ENCODE measurements at places on chromosomes 6 and 20.

DNA sequence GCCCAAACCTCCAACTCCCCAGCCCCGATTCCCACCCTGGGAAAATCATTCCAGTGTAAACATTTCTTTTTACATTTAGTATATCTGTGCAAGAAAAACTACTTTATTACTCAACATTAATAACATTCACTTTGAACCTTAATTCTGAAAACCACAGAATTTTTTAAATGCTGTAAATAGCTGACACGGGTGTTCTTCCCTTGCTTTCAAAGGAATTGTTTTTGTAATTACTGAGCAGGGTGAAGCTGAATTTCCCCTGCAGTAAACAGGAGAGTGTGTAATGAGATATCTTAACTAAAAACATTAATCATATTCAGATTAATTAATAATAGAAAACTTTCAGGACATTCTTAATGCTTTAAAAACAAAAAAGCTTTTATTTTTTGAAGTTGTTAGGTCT is 99.3 kb upstream of the CITED2 start:
- DNase-seq = no peak

DNA sequence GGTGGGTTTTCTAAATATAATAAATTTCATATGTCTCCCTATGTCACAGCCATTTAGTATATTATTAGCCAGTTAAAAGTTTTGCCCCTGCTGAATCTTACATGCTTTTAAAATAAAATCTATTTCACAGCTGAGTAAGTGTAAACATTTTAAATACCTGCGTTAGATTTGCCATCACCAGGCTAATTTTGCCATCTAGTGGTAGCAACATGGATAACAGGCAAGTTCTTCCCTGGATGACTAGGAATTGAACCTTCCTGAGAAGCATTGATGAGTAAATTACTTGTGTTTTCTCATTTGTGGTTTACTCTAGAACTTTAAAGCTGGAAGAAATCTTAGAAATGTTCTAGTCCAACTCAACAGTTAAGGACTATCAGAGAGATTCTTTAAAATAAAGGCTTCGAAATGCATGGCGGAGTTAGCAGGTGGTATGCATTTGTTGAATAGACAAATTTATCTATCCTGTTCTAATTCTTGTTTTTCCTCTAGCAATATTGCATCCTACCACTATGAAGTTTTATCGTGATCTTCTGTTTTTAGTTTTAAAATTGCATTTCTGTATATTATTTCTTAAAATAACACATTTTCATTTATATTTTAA is 2.6 kb downstream of the PRSS35 start:
- DNase-seq = peak; percentile 16

GRCh38 chr6:43509984-43510826 is at the start of gene LRRC73:
LRRC73 (minus strand) TSS chr6:43510346; CDS start chr6:43509785, 561 bp downstream.
- peak; percentile 58 for DNase-seq

GRCh38 chr20:32964575-32964974 is 39.7 kb downstream of the SUN5 start:
- DNase-seq = no peak

DNA sequence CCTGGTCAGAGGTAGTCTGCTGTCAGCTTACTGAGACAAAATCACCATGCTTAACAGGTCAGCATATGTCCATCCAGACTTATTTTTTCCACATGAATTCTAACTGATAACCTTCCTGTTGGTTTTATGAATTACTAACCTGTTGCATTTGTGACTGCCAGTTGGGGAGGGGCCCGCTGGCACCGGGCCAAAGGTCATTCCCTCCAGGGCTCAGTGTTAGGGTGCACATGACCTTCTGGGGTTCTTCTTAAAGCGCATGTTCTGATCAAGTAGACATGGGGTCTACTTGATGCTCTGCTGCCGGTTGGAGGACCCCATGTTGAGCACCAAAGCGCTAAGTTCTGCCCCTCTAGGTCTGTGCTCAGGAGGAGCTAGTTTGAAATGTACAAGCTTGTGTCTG is 15.6 kb downstream of the DUSP22 start:
- no peak for DNase-seq

- no peak for DNase-seq
These were observed 30.4 kb downstream of the ZC2HC1B start for GRCh38 chr6:143894655-143895054.

- DNase-seq = no peak
These were observed 144.6 kb downstream of the ELOVL4 start for GRCh38 chr6:79802657-79803300.

GRCh38 chr6:32638532-32639219 is 1.5 kb downstream of the HLA-DQA1 start:
- DNase-seq = no peak

GRCh38 chr6:45278367-45278766 is 49.8 kb upstream of the RUNX2 start:
- no peak for DNase-seq

DNA sequence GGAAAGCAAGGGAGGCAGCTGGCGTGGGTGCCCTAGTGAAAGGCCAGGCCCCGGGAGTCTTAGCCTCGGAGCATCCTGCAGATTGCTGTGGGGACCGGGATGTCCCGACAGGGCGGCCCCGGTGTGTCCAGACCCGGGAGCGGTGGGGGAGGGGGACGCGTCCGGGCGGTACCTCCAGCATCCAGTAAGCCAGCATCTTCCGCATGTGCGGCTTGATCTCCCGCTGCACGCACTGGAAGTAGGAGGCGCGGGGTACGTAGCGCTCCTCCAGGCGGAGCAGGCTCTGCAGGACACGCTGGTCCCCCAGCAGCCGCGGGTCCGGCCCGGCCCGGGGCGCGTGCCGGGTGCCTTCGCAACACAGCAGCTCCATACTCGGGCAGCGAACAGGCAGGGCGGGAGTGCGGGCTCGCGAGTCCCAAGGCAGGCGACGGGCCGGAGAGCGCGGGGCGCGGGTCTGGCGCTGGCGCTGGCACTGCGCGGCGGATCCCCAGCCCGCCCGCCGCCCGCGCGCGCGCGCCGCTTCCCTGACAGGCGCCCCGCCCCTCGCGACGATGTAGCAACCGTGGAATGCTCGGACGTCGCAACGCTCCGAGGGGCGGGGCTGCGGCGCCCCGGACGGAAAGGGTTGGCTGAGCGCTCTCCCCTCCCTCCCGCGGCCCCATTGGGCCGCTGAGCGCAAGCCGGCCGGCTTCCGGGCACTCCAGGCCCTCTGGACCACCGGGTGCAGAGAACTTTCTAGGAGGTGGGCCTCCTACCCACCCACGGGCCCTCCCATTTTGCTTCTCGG is at the start of gene CCND3:
Gene CCND3 (minus strand): TSS at position 529 of the 787 bp plus-strand sequence. CDS start 159 bp downstream, at position 370.
- DNase-seq = peak; percentile 85

DNA sequence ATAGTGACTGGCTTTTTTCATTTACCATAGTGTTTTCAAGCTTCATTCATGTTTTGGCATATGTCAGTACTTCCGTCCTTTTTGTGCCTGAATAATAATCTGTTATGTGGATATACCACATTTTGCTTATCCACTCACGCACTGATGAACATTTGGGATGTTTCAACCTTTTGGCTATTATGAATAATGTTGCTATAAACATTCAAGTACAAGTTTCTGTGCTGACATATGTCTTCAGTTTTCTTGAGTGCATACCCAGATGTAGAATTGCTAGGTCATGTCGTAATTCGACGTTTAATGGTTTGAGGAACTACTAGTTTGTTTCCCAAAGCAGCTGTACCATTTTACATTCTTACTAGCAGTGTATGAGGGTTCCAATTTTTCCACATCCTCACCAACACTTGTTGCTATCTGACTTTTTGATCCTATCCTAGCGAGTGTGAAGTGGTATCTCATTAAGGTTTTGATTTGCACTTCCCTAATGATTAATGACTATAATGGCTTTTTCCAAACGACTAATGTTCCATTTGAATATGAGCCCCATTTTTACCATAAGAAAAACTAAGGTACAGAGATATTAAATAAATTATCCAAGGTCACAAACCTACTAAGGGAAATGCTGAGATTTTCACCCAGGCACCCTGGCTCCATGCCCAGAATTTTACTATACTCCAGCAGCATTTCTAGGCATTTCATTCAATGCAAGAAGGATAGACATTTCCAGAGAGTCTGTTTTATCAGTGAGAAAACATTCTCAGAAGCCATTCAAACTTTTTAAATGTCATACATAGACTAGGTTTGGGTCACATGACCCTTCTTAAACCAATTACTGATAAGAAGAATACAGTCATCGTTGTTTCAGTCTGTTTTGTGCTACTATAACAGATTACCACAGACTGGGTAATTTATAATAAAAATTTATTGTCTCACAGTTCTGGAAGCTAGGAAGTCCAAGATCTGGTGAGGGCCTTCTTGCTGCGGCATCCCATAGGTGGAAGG is 71.1 kb upstream of the RUNX2 start:
- DNase-seq = no peak

DNA sequence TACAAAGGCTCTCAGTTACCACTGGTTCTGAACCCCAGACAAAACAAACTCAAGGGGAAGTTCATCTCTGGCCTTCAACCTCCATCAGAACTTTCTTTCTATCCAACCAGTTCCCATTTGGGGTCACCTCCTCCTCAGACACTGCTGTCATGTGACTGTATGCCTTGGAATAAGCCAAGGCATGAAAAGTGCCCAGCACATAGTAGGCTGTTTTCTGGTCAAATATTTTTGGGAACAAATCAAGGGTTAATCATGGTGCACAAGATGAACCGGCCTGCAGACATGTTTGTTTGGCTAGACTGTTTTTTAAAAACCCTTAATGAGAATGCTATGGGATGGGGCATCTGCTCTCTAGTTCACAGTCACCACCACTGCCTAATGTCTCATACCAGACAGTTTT is 48.9 kb upstream of the MRPS10 start:
- no peak for DNase-seq

GRCh38 chr6:147046141-147046877 is 157.9 kb upstream of the STXBP5 start:
- no peak for DNase-seq

GRCh38 chr6:98847416-98847778 is 13.0 kb downstream of the POU3F2 start:
- DNase-seq = no peak

DNA sequence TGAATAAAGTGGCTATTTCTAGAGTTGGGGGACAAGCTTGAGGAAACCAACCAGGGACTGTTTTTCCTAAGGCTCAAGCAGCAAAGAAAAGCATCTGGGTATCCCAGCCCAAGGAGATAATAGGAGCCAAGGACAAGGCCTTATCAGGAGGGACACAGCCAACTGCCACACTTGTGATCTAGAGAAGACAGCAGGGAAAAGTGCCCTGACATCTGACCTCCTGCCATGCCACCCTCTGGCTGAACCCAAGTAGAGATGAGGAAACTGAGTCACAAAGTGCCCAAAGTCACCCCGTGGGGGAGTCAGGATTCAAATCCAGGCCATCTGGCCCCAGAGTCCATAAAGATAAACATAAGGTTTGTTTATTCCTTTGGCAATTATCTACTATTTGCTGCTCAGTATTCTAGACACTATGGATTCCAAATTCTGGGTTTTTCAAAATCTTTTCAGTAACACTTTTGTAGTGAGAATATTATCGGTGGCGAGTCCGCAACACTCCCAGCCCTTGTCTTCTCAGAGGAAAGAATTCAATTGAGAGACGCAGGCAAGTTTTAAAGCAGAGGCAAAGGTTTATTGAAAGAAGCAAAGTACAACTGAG is 3.5 kb upstream of the LBP start:
- DNase-seq = no peak

DNA sequence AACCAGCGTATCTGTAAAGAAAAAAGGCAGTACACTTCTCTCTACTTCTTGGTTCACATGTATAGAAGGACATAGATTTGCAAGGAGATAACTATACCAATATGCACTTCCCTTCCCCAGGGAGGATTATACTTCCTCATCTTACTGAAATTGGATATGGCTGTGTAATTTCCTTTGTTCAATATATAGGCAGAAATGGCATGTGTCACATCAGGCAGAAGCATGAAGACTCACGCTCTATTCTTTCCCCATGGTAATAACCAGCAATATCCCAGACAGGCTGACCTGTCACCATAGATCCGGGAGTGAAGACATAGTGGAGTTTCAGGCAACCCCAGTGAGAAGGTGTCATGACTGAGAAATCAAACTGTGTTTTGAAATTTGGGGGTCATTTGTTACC is 518.3 kb downstream of the KIF16B start:
- DNase-seq = no peak

DNA sequence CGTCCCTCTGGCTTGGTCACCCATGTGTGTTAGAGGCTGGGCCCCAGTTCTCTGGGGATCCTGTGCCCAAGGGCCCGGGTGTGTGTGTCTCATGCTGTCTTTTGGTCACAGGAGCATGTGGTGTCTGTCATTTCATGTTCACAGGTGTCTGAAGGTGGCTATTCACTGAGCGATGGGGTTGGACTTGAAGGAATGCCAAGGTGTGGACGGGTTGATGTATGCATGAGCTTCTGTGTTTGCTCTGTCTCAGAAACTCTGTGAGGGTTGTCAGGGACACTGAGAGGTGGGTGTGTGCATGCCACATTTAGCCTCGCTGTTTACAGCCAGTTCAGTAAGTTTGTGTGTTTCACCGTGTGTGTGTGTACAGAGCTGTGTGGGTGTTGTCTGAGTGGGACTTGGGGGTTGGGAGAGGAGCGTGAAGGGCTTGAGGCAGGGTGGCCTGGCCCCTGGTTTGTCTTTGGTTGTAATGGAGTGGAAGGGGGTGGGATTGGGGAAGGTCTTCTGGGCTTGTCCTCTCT is 1.2 kb downstream of the DDR1 start:
- no peak for DNase-seq

- DNase-seq = no peak
These were observed 10.3 kb downstream of the NFKBIL1 start for GRCh38 chr6:31557443-31558317.

DNA sequence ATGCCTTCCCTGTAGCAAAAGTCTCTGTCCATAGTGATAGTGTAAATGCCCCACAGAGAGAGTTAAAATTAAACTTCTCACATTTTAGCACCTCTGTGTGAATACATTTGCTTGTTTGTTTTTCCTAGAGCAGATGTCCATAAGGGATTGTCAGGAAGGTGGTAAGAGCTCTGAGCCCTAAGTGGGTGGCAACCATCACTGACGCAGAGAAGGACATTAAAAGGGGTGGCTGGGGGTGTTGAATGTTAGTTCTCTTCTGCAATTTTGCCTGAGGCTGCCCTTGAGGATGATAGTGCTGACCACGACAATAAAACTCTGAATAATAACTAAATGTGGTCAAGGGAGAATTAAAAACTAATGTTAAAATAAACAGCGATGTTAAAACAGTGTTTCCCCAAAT is 174.3 kb upstream of the ID4 start:
- DNase-seq = no peak

DNA sequence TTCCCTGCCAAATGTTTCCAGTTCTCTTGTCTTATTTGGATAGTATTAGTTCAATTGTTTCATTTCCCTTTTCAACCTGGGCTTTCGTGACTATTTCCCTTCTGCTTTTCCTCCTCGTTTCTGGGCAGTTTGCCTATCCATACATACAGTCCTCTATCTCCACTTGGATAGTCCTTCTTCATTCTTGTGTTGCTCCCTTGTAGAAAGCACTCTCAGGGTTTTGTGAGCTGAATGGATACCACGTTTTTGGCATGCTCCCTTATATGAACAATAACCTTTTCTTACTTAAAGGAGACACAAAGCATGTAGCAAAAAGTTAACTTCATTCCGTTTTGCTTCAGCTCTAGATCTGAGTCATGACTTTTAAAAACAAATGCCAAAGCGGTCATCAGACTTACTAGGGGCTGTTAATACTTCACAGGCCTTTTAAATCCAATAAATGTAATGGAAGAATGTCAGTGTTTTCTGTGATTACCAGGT is 16.6 kb downstream of the CRYBG1 start:
- no peak for DNase-seq

All from stimulated activated CD4-positive, alpha-beta T cell treated with anti-CD3 and anti-CD28 coated beads, TNF-alpha, amount 100 ng/mL, for 48 hours (primary cell).